GM23248 (cell line): ENCODE measurements at places on chromosomes 4 and X. TPM values are rescaled to one million over a fixed set of nuclear protein-coding genes. Genes with fewer than 3 reads are reported as not detected.

NAA11 gene
- total RNA-seq = not detected in 2 replicates

SPIN4 gene
- total RNA-seq = 3.7 and 5.8 TPM in 2 replicates

APOOL gene
- 4.9 and 11.3 TPM in 2 replicates for total RNA-seq

GNRHR gene
- total RNA-seq = not detected in 2 replicates

PAGE2B gene
- not detected in 2 replicates for total RNA-seq

GPR82 gene
- total RNA-seq = not detected in 2 replicates
